ENCODE measurements at places on chromosomes 3 and 15. TPM values are rescaled to one million over a fixed set of nuclear protein-coding genes. Genes with fewer than 3 reads are reported as not detected.

DNA sequence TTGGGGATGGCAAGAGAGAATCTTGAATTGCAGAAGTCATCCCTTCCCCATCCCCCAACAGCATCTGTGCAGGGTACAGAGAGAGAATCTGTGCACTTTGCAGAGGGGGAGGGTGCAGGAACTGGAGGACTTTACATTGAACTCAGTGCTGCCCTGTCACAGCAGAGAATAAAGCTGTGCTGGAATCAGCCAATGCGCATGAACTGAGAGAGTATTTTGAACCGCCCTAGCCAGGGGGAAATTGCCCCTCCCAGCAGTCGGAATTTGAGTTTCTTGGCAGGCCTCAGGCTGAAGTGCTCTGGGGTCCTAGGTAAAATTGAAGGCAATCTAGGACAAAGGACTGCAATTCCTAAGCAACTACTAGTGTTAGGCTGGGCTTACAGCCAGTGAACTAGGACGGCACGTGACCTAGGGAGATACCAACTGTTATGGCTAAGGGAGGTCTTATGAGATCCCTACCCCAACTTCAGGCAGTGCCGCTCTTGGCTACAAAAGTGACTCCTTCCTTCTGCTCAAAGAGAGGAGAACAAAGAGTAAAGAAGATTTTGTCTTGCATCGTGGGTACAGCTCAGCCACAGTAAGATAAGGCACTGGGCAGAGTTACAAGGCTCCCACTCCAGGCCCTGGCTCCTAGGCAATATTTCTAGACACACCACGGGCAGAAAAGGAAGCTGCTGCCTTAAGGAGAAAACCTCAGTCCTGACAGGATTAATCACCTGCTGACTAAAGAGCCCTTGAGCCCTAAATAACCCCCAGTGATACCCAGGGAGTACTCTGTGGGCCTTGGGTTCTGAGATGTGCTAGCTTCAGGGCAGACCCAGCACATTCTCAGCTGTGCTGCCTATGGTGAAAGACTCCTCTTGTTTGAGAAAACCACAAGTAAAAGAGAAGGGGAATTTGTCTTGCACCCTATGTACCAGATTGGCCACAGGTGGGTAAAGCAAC, 300.5 kb upstream of the ALCAM start:
- no peak for DNase-seq

The KLHL25 gene
- 30.0 TPM for total RNA-seq

- DNase-seq, result no peak
Measured at GRCh38 chr3:136152176-136152843, 43.8 kb downstream of the MSL2 start.

DNA sequence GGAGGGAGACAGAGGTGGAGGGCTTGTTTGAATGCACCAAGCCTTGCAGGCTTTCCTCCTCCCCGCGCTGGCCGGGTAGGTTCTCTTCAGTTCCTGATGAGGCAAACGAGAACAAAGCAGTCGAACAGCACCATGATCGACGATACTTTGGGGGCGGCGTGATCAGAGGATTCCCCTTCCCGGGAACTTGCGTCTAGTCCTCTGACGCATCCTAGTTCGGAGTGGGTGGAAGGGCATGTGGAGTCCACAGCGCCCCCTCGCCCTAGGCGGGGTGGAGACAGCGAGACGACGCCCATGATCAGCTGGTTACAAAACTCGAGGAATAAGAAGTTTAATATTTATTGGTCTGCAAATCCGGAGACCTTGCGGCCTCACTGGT, 452 bp upstream of the SV2B start:
- no peak for DNase-seq

GRCh38 chr3:8776406-8776805, 7.0 kb upstream of the OXTR start:
- no peak for DNase-seq

DNA sequence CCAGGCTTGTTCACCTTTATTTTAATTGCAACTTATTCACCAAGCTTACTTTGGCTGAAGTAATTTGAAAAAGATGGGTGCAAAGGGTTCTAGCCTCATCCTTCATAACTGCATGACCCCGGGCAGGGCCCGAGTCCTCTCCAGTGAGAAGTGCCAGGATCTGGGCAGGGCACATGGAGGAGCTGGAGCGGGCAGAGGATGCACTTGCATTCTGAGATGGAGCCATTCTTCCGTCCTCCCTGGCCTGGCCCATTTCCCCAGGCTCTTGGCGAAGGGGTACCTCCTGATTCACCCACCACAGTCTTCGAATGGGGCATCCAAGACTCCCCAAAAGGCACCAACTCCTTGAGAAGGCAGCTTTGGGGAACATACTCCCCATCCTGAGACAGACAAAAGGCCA, 22.5 kb upstream of the PLXND1 start:
- no peak for DNase-seq

DNA sequence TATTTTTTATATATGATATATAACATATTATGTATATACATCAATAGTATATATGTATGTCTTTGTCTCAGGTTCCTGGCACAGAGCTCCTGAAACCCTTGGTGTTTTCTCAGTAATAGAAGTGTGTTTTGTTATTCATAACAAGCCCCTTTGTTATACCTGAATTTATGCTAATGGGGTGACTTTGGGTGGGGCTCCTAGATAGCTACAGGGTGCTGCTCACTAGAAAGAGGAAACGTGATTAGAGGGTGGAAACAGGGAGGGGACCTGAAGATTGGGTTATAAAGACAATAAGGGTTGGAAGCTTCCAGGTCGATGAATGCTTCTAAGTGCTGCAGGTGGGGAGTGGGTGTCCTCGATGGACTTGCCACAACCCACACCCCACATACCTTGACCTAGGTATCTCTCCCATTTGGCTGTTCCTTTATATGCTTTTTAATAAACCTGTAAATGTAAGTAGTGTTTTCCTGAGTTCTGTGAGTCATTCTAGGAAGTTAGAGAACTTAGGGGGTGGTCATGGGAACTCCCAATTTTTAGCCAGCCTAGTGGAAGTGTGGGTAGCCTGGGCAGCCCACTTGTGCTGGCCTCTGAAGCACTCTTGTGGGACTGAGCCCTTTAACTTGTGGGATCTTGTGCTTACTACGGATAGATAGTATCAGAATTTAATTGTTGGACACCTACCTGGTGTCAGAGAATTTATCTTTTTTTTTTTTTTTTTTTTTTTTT, 36.9 kb upstream of the C15orf39 start:
- DNase-seq, result peak; percentile 4

DNA sequence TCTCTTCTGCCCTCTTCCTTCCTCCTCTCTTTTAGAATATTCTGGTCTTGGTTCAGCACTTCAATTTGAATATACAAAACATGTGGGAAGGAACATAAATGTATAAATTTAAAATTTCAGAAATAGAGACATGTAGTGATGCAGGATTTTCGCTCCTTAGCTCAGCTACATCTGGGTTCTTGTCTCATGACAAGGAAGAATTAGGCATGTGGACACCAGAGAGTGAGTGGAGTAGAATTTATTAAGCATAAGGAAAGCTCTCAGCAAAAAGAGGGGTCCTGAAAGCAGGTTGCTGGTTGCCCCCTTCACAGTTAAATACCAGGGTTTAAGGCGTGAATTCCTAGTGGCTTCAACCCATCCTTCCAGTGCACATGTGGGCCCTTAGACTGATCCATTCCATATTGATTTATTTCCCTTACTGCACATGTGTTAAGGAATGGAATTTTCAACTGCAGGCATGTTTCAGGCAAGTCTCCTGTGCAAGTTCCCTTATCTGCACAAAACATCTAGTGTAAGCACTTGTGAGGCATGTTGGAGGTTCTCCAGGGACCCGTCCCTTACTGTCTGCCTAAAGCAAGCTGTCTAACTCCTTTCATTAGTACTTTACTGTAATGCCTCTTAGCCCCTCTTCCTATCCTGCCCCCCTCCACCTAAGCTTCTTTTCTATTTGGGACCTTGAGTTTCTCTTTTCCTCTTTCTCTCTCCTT, 133.2 kb upstream of the STRIT1 start:
- no peak for DNase-seq
